ENCODE measurements at places on chromosomes 5 and 9.
A peak's percentile ranks its signal among the peaks of the same experiment; 100 is the strongest.

GRCh38 chr5:74599148-74599547, 41.4 kb downstream of the ENC1 start:
- DNase-seq, result no peak

DNA sequence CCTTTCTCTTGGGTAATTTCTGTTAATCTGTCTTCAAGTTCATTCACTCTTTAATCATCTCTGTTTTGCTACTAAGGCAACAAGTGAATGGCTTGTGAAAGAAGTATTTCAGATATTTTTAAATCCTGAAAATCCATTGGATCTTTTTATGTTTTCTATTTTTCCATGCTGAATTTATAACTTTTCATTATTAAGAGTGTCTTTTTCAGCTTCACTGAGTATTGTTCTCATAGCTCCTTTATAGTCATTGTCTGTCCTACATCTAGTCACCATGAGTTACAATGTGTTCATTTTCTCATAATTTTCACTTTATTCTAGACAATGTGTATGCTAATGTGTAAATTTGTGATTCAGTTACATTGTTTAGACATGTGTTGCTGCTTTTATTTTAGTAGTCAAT, 556.4 kb downstream of the TUSC1 start:
- no peak for DNase-seq

DNA sequence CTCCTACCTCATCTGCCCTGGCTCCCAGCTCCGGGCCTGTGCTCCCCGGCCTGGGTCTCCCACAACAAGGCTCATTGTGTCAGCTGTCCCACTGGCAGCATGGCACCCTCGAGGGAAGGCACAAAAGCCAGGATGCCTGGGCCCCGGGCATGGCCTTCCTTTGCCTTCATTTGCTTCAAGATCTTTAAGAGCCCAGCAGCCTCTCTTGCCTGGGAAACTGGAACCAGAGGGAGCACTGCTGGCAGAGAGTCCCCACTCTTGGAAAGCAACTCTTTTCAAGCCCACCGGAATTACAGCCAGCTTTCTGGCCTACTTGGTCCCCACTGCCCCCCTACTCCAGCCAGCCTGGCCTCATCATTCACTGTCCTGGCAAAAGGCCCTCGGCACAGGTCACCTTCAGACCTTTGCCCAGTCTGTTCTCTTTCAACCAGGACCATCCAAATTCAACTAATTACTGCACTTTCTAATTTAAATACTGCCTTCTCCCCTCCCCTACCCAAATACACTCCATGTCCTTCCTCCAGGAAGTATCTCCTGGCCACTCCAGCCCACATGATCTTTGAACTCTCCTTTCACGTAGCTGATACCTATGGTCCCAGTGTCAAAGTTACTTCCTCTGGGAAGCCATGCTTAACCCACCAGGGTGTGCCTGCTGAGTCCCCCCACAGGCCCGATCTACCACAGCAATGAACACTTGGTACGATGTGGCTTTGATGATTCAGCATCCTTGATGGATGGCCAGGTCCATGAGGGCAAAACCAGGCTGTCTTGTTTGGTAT, 8.9 kb downstream of the ZER1 start:
- DNase-seq, result no peak

GRCh38 chr9:126932871-126933321, 18.3 kb downstream of the RALGPS1 start:
- no peak for DNase-seq

DNA sequence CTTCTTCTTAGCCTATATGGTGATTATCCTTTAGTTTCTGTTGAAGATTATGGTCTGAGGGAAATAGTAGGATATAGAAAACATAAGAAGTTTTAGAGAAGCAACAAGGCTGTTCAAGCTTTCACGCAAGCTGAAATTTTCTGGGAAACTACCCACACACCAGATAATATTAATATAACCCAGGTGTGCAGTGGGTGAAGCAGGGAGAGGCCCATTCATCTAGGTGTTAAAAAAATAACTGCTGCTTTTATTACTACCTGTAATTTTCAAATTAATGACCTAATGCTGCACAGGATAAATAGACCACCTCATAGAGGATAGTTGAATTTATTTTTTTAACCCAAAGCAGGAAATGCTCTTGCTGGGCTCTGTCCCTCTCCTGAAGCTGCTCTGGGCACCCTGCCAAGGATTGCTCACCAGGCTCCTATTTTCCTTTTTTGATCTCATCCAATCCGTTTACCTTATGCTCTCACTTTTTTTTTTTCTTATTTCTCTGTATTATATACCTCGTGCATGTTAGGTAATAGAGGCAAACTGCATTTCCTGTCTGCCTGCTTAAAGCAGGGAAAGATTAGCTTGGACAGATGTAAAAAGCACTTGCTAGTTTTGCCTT, 124.3 kb upstream of the SLC12A2 start:
- peak; percentile 80 for DNase-seq

Measured in NCI-H2081 (cell line).